ENCODE measurements at places on chromosomes 16 and 17. TPM values are rescaled to one million over a fixed set of nuclear protein-coding genes. Genes with fewer than 3 reads are reported as not detected.

Gene ITGB4
- 13.9 TPM for total RNA-seq

- DNase-seq, result no peak
These were observed 10.9 kb downstream of the COG4 start for GRCh38 chr16:70512456-70512855.

GRCh38 chr17:50209472-50210239, 8.2 kb upstream of the COL1A1 start:
- DNase-seq, result peak; percentile 92

Gene CPHXL2
- not detected for total RNA-seq

- no peak for DNase-seq
These were observed 157.3 kb upstream of the SDK2 start for GRCh38 chr17:73801455-73802100.

All from mesenteric fat pad (tissue), 1 donor.